NCI-H1092 (cell line): ENCODE measurements at places on chromosomes 7 and 10.

DNA sequence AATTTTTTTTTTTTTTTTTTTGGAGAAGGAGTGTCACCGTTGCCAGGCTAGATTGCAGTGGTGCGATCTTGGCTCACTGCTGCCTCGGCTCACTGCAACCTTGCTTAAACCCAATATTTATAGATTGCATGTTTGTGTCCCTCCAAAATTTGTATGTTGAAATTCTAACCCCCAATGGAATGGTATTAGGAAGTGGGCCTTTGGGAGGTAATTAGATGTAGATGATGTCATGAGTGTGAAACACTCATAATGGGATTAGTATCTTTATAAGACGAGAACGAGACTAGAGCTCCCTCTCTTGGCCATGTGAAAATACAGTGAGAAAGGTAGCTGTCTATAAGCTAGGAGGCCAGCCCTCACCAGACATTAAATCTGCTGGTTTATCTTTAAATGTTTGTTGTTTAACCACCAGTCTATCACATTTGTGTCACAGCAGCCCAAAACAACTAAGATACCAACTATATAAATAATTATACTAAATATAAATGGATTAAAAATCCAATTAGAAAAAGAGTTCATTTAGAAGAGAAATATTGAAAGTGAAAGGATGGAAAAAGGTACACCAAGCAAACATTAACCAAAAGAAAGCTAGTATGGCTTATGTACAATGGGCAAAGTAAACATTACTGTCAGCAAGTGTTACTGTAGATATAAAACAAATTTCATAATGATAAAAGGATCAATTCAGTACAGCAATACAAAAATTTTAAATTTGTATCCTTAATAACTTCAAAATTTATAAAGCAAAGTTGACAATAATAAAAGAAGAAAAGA lies 9.3 kb downstream of the TCAF1 start:
- no peak for DNase-seq

GRCh38 chr7:19464241-19464640 lies 244.6 kb downstream of the POLR1F start:
- DNase-seq: no peak

- DNase-seq: no peak
Measured at GRCh38 chr7:143434660-143435059, 8.6 kb upstream of the TAS2R60 start.

DNA sequence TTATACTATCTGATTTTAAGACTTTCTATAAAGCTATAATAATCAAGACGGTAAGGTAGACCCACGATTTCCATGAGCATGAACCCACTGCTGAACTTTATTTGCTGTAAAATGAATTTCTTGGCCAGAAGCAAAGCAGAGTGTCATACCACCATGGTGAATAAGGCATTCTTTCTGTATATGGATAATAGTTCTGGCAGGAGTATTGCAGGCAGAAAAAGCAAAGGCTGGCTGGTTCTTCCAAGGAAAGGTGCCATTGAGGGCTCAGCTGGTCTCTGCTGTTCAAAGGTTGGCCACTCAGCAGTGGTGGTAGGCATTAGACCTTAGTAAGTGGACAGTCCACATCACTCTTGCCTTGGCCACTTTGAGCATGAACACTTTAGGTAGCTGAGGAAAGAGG lies 104.1 kb upstream of the KCNMA1 start:
- no peak for DNase-seq

DNA sequence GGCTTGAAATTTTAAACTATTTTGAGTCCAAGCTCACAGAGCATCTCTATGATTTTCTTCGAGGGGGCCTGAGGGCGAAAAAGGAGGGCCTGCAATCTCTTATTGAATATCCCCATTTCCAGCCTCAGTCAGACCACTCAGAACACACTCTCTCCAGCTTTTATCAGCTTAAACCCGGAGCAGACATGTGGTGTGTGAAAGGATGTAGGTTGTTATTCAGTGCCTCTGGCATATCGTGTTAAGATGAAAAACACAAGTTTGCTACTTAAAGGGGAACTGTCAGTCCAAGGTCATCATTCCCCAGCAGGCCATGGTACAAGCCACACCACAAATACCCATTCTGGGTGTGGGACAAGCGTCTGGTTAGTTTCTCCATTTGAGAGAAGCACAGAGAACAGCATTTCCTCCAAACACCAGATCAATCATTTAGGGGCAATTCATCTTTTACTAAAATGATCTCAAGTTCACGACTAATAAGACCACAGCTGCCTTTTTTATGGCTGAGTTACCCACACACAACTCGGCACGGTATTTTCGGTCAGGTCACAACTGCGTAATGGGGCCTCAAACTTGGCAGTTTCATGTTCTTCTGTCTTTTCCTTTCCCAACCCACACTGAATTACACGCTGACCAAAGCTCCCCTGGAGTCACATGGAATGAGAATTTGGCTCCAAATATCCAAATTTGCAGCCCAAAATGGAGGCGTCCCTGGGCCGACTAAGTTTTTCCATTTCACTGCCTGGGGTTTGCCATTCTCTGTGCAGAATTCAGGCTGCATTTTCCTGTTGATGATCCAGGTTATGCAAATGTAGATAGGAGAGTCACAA lies 188.4 kb downstream of the SEM1 start:
- no peak for DNase-seq

GRCh38 chr10:18290651-18291313 lies 150.6 kb downstream of the CACNB2 start:
- DNase-seq: no peak

DNA sequence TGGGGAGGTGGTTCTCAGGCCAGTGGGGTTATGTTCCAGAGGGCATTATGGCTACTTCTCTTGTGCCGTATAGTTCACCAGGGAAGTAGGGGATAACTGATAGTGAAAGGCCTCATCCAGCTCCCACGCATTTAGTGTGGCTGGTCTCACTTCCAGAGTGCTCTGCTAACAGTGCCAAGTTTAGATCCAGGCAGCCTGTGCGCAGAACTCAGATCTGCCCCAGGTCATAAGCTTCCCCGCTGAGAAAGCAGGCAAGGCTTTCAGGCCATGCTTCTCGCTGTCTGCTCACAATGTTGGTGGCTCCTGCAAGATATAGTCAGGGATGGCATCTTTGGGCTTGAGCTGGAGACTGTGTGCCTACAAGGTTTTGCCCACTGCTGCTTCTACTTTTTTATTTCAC lies 11.3 kb downstream of the AGK start:
- DNase-seq: no peak

DNA sequence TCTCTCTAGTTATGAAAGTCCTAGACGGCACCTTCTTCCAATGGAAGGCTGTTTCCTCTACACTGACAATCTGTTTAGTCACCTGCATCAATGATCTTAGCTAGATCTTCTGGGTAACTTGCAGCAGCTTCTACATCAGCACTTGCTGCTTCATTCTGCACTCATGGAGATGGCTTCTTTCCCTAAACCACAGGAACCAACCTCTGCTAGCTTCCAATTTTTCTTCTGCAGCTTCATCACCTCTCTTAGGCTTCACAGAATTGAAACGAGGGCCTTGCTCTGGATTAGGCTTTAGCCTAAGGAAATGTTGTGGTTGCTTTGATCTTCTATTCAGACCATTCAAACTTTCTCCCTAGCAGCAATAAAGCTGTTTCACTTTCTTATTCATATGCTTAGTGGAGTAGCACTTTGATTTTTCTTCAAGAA lies 24.6 kb downstream of the NAMPT start:
- no peak for DNase-seq

DNA sequence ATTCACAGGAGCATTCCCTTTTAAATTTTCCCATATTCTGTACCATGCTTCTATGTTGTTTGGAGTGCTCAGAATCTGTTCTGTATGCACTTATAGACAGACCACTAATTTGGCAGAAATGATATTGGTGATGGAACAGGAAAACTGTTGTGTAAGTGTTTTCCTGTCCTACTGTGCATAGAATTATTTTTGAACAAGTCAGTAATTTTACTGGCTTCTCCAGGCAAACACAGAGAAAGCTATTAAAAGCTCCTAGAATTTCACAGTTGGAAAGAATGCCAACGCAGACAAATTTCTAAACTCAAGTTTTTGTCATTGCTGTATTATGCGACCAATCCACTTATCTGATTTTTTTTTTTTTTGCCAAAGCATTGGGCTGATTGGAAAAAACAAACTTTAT lies 55.7 kb downstream of the ANKMY2 start:
- no peak for DNase-seq

GRCh38 chr10:116452338-116452720 lies 24.7 kb downstream of the PNLIPRP3 start:
- no peak for DNase-seq

DNA sequence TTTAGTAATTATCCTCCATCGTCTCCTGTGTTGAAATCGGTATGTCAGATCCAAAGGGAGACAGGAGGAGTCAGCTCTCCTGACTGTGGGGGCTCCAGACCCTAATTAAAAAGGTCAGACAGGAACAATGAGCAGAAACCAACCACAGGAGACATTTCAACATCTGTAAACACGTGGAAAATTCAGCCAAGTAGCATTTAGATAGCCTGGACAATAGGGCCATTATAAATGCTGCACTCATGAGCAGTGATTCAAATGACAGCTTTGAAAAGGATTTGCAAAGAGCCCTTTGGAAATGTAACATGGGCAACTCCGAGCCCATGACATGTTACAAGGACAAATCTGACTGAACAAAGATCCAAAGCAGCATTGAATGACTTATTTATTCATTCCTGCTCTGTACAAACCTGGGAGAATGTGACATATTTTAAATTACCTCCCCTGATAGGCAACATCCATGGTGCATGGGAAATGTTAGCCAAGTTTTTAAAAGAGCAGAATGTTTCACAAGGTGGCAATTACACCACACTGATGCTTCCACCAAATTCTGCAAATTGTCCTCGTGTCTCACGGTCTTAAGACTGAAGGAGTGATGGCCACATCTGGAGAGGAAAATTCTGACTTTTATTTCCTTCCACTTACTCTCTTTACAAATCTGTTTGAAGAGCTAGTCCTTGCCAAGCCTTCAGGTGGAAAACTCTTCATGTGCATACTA lies 113.3 kb upstream of the KMT2E start:
- DNase-seq: no peak
